ENCODE measurements at places on chromosomes 16 and 17.
A peak's percentile ranks its signal among the peaks of the same experiment; 100 is the strongest.

GRCh38 chr17:63598281-63598680 is 2.4 kb upstream of the TACO1 start:
- no peak for DNase-seq

GRCh38 chr17:55487695-55488432 is 23.4 kb downstream of the SMIM36 start:
- no peak for DNase-seq

- peak; percentile 17 for DNase-seq
Observed at GRCh38 chr16:19071811-19072777, 4.7 kb downstream of the COQ7 start.

DNA sequence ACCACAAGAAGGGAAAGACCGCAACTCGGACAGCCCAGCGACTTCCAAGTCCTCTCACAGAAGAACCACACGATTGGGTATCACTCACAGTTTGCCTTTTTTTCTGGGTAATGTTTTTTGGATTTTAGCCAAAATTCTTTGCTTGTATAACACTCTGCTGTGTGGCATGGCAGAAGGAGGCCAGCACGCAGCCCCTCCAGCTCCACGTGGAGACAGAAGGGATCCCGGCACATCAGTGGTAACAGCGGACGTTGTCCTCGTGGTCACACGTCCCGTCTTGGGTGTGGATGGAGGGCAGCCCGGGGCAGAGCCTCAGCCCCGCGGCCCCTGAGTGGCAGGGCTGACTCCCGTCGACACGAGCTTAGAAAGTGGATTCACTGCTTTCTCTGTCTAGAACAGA is 69.1 kb downstream of the KLHDC4 start:
- no peak for DNase-seq

- DNase-seq = no peak
Observed at GRCh38 chr16:25270577-25270976, 12.9 kb upstream of the ZKSCAN2 start.

DNA sequence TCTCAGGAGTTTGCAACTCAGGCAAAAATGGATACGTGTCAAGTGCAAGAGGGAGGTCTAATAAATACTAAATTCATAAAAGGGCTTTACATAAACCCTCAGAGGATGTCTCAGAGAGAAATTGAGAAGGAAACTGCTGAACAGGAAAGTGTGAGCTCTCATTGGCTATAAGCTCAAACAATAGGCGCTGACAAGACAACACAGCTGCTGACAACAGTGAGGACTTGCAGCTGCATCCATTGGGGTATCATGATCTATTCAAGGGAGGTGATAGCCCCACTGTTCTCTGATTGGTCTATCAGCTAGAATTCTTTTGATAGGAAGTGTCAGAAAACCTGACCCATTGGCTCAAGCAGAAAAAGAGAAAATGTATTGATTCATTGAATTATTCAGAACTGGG is 187.2 kb downstream of the CBLN1 start:
- DNase-seq = no peak

DNA sequence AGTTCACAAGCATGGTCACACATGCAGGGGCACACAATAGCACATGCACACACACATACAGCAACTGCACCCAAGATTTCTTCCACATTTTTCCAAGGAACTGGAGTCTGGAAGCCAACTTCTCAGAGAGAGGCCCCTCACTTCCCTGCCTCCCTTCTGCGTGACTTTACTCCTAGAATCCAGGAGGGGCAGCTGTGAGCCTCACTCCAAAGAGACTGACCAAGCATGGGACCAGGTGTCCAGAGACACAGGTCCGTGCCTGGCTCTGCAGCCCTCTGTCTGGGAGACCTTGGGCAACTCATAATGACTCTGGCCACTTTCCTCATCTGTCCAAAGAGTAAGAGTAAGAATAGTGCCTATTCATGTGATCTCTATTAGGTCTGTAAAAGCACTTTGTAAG is 104.7 kb upstream of the TMEM132E start:
- no peak for DNase-seq

DNA sequence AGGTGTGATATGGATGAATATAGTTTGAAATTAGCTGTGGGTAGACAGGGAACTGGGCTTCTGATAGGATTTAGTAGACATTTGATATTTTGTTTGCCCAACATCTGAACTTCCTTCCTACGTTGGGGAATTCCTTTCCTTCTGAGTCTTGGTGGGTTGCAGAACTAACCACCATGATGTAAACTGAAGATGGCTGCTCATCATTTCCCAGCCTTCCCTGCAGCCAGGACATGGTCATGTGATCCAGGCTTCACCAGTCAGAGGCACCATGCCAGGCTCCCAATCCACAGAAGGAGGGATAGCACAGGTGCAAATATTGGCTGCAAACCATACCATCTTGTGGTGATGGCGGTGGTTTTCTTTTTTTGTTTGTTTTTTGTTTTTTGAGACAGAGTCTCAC is 57.4 kb downstream of the EMP2 start:
- no peak for DNase-seq

DNA sequence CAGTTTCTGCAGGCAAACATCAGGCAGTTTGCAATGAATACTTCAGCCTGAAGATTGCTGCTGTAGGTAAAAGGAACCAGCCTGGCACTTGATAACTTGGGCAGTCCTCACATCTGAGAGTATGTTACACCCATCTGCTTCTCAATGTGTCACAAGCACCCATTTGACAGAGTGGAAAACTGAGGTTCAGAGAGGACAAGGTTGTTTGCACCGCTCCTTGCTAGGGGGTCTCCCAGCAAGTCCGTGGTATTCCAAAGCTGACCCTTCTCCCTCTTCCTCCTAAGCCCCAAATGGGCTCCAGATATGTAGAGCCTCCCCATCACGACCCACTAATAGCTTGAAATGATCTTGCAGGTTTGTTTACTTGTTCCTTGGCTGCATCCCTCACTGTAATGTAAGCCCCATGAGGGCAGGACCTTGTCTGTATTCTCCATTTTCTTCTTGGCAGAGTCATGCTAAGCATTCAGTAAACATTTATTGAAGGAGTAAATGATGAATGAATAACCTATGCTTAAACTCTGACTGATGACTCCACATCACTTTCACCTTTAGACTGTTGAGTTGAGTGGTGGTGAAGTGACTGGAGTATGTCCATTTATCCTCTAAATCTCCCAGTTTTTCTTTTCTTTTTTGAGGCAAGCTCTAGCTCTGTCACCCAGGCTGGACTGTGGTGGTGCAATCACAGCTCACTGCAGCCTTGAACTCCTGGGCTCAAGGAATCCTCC is 26.4 kb downstream of the HNF1B start:
- no peak for DNase-seq

GRCh38 chr17:41538565-41538991 is 10.5 kb upstream of the KRT19 start:
- DNase-seq = no peak

DNA sequence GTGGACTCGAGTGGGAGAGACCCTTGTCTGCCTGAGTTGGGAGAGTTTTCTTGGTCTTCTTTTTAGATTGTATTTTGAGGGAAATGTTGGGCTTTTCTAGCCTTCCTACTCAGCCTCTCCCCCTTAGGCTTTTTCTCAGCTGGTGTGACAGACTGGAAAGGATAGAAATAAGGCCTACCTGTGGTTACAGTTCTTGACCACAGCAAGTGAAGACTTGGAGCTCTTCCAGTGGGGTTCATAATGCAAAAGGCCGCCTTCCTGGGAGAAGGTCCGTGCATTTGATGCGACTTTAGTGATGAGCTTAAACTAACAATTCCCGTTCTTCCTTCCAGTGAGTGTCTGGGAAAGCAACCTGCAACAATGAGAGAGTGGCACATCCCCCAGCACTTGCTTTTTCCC is 56.8 kb downstream of the B9D1 start:
- DNase-seq = no peak

GRCh38 chr17:56177361-56177760 is 24.1 kb downstream of the ANKFN1 start:
- no peak for DNase-seq

DNA sequence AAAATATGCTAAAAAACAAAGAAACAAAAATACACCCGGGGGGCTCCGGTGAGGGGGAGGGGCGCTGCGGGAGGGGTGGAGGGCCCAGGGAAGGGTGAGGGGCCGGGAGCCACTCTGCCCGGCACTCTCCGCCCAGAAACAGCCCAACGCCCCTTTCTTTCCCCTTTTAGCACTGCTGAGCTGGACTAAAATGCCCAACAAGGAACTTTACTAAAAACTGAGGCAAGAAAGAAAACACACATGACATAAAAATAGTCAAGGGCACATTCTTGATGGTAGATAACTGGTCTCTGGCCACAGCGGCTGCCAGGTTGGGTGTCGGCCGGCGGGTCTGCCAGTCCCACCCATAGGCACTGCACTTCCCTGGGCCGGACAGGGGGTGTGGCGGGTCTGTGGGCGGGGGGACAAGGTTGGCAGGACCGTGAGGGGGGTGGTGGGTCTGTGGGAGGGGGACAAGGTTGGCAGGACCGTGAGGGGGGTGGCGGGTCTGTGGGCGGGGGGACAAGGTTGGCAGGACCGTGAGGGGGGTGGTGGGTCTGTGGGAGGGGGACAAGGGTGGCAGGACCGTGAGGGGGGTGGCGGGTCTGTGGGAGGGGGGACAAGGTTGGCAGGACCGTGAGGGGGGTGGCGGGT is 20.9 kb downstream of the METRNL start:
- no peak for DNase-seq

DNA sequence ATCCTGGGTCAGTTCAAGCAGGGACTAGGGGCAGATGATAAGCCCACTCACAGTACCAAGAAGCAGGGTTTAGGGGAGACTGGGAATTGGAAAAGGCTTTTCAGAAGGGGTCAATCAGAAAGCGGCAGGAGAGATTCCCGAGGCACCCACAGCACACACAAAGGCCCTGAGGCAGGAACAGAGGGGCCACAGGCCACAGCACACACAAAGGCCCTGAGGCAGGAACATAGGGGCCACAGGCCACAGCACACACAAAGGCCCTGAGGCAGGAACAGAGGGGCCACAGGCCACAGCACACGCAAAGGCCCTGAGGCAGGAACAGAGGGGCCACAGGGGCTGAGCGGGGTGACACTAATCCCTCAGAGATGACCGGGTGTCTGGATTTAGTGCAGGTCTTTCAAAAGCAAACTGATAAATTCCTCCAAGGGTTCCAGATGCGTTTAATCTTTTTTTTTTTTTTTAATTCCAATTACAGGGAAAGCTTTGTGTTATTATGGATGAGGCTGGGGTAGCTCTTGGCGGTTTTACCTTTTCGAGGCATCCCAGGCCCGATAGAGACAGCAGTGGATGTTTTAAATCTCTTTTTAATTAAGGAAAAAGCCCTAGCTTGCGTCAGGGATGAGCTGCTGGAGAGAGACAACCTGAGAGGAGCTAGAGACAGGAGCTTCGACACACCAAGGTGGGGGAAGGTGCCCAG is 31.0 kb upstream of the GINS2 start:
- DNase-seq = no peak

DNA sequence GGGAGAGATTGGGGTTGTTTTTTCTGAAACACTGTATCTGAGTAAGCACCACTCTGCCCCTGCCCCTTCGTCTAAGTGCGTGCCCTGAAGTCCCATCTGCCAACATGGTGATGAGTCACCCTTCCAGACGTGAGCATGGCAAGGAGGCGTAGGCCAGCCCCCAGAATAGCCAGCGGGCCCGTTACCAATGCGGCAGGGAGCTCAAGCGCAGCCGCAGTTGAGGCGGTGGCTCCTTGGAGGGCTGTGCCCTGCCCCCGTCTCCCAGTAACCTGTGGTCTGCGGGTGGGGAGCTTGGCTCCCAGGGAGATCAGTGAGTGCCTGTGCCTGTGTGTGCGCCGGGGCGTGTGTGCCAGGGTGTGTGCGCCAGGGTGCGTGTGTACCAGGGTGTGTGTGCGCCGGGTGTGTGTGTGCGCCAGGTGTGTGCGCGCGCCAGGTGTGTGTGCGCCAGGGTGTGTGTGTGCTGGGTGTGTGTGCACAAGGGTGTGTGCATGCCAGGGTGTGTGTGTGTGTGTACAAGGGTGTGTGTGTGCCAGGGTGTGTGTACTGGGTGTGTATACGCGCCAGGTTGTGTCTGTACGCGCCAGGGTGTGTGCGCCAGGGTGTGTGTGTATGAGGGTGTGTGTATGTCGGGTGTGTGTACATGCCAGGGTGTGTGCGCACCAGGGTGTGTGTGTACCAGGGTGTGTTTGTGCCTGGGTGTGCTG is 98.6 kb upstream of the CHMP6 start:
- peak; percentile 40 for DNase-seq

- DNase-seq = no peak
Observed at GRCh38 chr17:81080019-81080418, 45.1 kb downstream of the BAIAP2 start.

DNA sequence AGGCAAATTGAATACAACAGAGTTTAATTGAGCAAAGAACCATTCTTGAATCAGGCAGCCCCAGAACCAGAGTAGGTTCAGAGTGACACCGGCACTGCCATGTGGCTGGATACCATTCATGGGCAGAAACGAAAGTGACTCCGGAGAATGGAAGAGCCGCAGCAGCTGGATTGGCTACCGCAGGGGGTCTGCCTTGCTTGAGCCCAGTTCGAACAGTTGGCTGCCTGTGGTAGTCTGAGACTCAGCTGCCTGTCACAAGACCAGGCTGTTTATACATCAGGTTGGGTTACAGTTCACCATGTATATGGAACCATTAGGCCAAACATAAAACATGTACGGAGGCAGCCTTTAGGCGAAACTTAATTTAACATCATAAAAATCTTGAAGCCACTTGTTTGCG is 205.2 kb upstream of the CHMP6 start:
- DNase-seq = no peak

GRCh38 chr17:29757788-29758187 is 135.1 kb upstream of the CORO6 start:
- DNase-seq = no peak

DNA sequence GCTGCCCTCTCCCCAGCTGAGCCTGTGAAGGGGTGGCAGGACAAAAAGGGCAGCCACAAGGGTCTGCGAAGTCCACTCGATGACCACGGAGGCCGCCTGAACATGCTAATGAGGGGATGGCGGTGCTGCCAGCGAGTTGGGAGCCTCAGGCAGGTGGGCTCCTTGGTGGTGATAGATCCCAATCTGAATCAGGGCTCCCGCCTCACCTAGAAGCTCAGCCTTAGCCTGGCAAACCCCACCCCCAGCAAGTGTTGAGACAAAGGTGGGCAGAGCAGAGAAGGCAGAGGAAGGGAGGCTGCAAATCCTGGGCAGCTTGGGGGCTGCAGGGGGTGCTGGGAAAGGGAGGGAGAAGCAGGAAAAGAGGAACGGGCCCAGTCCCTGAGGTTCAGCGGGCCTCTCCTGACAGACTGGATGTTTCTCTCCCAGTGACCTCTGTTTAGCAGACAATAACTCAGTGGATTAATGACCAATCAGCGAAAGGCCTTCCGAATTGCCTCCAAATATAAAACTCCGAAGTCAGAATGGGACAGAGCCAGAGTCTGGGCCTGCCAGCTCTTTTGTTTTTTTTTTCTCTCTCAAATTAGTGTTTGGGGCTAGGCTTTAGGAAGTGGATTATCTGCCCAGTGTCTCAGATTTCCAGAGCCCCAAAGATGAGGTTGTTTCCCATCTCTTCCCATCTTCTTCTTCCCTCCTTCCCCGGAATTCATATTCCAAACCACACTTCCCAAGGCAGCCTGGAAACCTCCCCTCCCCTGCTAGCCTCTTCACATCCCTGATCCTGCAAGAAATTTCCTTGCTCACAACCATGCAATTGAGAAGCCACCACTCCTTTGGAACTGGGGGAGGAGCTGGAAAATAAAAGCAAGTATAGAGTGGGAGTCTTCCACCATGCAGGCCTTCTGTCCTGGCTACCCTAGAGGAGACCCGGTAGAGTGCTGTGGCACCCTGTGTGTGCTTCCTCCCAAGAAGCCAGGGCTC is 15.2 kb upstream of the HOXB2 start:
- DNase-seq = no peak
